ENCODE measurements at places on chromosomes 7 and 10. TPM values are rescaled to one million over a fixed set of nuclear protein-coding genes. Genes with fewer than 3 reads are reported as not detected.

DNA sequence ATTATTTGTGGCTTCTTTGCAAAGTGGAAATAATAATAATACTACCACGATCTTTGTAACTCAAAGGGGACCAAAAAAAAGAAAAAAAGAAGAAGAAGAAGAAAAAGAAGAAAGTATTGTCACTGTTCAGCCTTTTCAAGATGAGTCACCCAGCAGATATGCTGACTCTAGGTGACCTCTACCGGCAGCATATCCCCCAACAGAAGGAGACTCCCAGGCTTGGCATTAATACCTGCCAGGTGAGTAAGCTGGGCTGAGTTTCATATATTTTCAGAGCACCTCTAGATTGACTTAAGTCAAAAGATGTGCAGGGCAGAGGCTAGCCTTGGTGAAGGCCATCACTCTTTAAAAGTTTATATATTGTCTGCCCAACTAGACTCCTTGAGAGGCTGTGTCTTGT lies 30.4 kb upstream of the GPR26 start:
- DNase-seq, result no peak

DNA sequence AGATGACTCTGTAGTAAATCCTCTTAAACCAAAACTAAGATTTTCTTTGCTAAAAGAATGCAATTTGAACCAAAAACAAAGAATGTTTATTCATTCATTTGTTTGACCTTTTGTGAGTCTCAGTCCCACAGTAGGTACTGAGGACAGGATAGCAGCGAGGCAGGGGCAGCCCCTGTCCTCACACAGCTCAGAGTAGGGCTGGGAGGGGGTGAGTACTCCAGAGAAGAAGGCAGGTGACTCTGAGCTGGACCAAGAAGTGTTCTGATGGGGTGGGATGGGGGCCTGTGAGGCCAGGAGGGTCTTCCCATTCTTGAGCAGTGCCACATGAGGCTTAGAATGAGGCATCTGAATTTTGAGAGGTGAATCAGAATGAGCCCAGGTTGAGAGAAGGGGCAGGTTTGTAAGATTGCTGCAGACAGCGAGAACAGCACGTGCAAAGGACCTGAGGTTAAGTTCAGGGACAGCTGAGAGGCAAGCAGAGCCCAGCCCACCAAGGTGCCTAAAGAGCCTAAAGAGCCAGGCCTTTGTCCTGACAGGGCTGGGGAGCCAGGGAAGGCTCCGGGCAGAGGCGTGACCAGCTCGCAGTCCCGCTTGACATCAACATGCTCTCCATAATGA lies 56.9 kb upstream of the CHST15 start:
- DNase-seq, result no peak

GRCh38 chr10:67527351-67527750 lies 168.6 kb downstream of the CTNNA3 start:
- no peak for DNase-seq

DNA sequence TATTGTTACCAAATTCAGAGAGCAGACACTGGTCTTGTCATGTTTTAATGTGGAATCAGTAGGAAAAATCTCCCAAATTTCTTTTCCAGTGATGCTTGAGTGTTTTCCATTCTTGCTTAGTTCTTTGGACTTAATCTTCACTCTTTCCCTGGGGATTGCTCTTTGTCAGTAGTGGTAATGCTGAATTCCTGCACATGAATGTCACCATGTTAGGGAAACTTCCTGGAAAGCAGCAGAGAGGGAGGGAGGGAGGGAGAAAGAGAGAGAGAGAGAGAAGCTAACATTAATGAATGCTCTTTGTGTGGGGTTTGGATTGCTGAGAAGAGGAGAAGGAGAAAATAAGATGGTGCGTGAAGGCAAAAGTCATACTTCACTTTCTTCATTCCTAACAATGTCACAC lies 295.3 kb upstream of the COBL start:
- no peak for DNase-seq

DNA sequence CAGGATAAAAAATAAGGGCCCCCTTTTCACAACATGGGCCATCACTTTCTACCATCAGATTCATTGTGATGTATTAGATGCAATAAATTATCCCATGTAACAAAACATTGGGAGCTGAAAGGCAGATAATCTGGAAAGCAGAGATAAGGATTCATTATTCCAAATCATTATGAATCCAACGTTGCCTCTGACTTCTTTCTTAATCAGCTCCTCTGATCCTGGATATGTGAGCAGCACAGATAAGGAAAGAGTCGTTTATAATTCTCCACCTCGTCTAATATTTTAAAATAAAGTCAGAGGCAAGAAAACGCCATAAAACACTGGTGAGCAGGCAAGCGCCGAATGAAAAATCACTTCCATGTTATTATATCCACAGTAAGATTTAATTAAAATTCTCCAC lies 13.8 kb upstream of the GATA3 start:
- no peak for DNase-seq

GRCh38 chr10:48649349-48649944 lies 35.2 kb upstream of the WDFY4 start:
- no peak for DNase-seq

GRCh38 chr10:57769298-57769697 lies 498.4 kb downstream of the IPMK start:
- no peak for DNase-seq

Gene ODAD2
- 0.20 TPM for total RNA-seq

Gene ANKRD30A
- not detected for total RNA-seq

GRCh38 chr7:25665374-25665773 lies 437.1 kb upstream of the NPVF start:
- DNase-seq, result no peak

DNA sequence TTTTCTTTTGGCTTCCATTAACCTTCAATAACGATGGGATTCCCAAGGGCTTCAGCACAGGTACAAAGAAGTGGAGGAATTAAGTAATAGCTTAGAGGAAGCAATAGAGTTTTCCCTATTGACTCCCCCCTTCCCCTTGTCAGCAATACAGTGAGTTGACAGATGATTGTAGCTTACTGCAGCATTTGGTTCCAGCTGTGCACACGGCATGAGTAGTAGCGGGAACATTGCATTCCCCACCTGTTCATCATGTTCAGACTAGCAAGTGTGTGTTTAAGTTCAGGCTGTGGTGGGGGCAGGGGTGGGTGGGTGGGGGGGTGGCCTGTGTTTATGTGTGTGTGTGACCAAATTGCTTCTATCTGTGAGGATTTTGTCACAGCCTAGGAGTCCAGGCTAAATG lies 4.6 kb upstream of the ADRA2A start:
- DNase-seq, result no peak

Gene FAM180A
- not detected for total RNA-seq

DNA sequence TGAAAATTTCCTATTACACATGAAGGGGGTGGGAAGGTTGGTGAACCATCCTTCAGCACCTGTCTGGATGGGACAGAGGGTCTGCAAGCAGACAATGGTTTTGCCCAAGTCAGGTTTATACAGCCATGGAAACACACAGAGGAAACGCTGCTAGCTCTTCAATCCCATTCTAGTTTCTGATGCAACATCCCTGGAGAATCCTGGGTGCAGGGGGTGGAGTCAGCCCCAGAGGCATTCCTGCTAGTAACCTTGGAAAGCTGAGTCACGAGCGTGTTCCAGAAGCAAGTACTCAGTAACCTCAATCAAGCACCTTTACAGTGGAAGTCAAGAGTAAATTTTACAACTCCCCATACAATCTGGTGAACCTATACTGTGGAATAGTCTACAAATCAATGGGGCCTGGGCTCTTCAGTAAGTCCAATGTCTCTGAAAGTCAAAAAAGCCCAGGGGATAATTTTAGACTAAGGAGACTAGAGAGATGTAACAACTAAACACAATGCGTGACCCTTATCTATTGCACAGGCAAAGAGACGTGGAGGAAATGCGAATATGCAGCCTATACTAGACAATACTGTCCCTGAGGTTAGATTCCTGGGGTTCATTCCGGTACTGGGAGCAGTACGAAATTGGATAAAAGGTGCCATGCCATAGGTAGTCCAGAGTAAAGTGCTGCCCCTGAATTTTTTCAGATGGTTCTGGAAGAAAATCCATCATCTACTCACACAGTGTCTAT lies 95.4 kb downstream of the ZRANB1 start:
- DNase-seq, result no peak

Gene TMEM236
- total RNA-seq, result 0.51 TPM

GRCh38 chr10:93336110-93336509 lies 146.0 kb downstream of the MYOF start:
- DNase-seq, result no peak

Gene NKX2-3
- total RNA-seq, result not detected

Gene FOXP2
- total RNA-seq, result 1.6 TPM

Gene PBLD
- total RNA-seq, result 8.9 TPM

Gene RBP3
- total RNA-seq, result not detected

Gene GPR22
- not detected for total RNA-seq

GRCh38 chr10:63547628-63548360 lies 26.6 kb downstream of the REEP3 start:
- no peak for DNase-seq

Gene KNDC1
- 1.2 TPM for total RNA-seq

- no peak for DNase-seq
Observed at GRCh38 chr10:19993714-19994315, 177.6 kb downstream of the PLXDC2 start.

DNA sequence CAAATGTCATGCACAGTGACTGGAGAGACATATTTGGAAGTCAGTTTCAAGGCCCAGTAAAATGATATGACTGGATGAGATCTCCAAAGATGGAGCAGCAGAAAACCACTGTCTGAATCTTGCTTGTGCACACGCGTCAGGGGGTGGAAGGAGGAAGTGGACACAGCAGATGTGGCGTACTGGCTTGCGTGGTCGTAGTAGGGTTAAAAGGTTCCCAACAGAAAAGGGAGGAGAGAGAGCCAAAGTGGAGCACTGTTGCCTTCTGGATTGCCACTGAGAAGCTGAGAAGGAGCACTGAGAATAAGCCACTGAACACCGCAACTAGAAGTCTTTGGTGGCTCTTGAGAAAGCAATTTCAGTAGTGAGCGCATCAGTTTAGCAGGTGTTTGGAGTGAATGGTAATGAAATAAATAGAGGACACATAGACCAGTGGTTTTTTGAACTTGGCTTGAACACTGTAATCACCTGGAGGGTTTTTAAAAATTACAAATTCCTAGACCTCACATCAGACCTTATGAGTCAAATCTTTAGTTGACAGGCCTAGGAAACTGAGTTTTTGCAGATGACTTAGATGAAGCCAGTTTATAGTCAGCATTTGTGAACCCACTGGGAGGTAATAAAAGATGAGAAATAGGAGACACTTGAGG lies 227.3 kb downstream of the PTEN start:
- no peak for DNase-seq

- DNase-seq, result no peak
Observed at GRCh38 chr7:136869001-136869961, 829 bp downstream of the CHRM2 start.

DNA sequence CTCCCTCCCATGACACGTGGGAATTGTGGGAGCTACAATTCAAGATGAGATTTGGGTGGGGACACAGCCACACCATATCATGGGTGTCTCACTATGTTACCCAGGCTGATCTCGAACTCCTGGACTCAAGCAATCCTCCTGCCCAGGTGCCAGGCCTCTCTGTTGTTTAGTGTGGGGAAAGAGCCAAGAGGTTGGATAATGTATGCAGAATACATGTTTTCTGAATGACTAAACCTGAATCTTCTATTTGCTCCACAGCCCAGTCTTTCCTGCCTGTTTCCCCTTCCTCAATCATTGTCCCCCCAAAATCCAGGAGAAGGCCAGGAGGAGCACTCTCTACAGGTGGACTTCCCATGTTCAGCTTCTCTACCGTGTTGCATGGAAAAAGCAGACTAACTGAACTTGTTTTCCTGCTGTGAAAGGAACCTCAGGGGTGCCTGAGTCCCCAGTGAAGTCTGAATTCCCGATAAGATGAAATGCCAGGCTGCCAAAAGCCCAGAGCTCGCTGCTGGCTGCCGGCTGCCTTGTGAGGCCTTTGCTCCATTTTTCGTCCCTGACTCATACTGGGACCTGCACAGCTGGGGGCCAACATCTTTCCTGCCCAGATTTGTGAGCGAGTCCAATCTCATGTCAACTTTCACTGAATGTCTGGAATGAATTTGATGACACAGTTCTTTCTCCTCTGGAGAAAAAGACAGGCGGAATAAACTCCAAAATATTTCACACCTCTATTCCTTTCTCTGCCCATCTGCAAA lies 588.0 kb downstream of the CALN1 start:
- no peak for DNase-seq

DNA sequence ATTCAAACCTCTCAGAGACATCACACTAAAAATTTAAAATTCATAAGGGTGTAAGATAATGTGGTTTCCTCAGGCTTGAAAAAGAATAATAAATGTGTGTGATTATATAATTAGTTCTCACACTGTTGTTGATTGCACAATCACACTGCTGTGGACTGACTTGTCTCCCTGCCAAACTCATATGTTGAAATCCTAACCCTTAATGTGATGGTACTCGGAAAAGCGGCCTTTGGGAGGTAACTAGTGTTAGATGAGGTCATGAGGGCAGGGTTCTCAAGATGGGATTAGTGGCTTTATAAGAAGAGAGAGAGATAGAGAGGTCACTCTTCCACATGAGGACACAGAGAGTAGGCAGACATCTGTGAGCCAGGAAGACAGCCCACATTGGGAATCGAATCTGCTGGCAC lies 128.5 kb upstream of the COL1A2 start:
- DNase-seq, result no peak

DNA sequence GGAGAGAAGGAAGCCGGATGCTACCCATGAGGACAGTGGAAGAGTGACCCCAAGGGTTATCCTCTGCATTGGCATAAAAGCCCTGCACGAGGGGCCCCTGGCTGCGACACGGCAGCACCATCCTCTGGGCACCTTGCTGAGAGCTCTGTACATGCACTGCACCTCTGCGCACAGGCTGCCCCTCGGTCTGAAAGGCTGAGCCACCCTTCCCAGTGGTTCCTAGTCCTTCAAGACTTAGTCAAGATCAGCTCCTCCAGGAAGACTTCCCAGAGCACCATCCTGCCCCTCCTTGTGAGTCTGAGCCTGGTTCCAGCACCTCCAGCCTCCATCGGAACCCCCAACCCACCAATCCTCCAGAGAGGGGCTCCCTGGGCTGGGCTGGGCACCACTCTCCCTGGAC lies 37.9 kb upstream of the CNPY1 start:
- DNase-seq, result no peak

DNA sequence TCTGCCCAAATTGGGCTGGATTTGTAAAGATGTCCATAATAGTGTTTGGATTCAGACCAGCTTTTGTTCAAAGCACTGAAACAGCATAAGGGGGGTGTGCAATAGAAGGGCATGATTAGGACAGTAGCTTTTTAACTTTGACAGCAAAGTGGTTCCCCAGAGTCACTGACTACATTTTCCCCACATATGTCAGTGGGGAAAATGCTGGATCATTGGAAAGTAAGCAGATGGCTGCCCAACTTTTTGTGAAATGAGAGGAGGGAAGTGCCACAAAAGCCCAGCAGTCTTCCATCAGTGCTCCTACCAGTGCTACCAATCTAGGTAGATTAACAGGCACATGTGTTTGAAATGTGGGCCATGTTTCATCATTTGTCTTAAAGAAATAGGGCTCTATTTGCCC lies 162.8 kb downstream of the FZD1 start:
- DNase-seq, result no peak

GRCh38 chr7:46982928-46983327 lies 599.0 kb downstream of the TNS3 start:
- no peak for DNase-seq

Gene P4HA1
- total RNA-seq, result 20.3 TPM

All from Calu3 (cell line).